ENCODE measurements at places on chromosomes 7 and 10.

GRCh38 chr7:69652947-69653701, 54.8 kb downstream of the AUTS2 start:
- no peak for DNase-seq

DNA sequence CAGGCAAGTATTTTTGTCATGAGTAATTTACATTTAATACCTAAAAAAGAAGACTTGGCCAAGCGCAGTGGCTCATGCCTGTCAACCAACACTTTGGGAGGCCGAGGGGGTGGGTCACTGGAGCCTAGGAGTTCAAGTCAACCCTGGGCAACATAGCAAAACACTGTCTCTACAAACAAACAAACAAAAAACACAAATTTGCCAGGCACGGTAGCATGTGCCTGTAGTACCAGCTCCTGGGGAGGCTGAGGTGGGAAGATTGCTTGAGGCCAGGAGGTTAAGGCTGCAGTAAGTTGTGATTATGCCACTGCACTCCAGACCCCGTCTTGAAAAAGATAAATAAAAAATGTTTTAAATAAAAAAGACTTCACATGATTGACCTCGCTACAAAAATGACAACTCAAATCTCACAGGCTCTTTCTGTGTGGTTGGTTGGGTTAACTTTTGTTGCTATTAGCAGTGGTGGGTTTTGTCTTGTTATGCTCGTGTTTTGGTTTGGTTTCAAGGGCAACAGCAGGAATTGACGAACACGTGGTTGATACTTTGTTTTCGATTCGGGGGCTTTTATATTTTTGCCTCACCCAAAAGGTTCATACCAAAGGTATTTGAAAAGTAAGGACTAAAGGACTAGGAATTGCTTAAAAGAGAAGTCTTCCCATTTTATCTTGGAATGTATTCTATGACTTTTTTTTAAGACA, 227.2 kb upstream of the MKLN1 start:
- no peak for DNase-seq

GRCh38 chr10:18142151-18142550, 1.9 kb downstream of the CACNB2 start:
- no peak for DNase-seq

DNA sequence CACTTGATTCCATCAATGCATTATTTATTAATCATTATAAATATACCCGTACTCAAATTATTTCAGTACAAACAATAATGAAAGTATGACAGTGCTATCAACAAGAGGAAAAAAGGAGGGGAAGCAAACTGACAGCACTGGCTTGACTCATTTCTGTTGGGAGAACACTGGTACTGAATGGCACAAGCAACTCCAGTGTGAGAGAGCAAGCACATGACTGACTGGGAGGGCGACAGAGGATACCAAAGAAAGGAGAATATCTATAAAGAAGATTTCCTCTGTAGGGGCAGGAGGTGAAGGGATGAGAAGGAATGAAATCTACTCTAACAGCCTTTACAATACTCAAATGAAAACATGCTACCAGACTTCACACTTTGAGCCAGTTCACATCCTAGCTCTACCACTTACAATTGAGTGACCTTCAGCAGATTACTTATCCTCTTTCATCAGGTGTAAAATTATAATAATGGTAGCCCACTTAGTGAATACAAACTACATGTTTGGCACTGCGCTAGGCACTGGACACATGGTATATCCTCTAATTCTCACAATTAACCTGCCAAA, 1.5 kb downstream of the USP54 start:
- peak; percentile 89 for DNase-seq

GRCh38 chr10:22253580-22253882, 35.7 kb upstream of the EBLN1 start:
- DNase-seq, result no peak

DNA sequence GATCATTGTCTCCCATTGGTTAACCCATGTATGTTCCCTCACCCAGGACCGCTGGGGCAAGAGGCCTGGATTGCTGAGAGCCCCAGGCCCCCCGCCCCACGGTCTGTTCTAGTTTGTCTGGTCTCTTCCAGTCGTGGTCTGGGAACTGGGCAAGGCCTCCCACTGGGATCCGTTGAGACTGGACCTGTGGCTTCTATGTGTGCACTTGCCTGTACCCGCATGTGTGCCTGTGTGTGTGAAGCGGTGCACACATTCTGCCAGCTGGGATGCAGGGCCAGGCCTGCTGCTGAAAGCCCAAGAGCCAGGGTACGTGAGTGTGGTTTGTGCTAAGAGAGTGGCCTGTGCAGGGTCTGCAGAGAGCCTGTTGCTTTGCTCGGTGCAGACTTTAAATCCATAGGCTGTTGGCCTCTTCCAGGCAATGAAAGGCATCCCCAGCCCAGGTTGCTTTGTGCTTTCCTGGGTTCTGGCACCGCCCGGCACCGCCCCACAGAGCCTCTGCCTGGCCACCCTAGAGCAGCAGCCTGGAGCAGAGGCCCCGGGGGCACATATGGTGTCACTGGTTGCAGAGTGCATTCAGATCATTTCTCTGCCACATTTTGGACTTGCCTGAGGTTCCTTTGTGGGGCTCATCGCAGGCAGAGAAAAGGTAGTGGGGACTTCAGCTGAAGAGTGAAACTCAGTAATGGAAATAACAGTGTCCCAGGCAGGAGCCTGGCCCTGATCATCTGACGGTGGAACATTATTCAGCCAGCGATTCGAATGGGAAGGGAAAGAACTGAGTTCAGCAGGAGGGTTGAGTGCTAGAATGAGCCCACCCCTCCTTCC, 215.5 kb downstream of the GLRX3 start:
- no peak for DNase-seq

DNA sequence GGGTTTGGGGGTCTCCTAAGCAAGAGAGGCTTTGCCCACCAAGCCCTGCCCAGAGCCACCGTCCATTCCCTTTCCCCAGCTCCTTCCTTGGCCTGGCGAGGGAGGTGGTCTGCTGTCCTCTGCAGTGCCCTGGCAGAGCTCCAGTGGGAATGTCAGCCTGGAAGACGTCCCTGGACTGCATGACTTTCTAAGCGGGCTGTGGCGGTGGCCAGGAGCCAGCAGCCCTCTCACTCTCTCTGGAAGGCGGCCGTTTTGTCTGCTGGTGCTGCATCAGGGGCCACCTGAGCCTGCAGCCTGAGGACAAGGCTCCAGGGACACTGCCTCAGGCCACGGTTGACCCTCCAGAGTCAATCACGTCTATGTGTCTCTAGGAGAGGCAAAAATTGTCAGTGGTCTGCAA, 271.0 kb downstream of the SKAP2 start:
- DNase-seq, result no peak

- no peak for DNase-seq
Measured at GRCh38 chr7:27843584-27844305, 103.8 kb downstream of the TAX1BP1 start.

DNA sequence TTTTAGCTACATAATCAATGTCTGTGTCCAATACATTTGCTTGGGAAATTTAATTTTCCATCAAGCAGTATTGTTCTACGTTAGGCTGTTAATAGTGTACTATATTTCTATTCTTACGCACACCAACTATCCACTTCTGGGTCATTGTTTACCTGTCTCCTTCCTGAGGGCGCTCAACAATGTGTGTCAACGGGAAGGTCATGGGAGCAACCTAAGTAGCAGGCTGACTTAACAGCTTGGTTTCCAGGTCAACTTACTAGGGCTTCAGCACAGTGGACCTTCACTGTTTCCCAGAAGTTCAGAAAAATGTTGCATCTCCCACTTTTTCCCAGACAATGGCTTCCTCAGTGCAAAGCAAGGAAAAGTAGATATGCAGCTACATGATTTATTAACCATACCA, 13.7 kb downstream of the THSD7A start:
- no peak for DNase-seq

DNA sequence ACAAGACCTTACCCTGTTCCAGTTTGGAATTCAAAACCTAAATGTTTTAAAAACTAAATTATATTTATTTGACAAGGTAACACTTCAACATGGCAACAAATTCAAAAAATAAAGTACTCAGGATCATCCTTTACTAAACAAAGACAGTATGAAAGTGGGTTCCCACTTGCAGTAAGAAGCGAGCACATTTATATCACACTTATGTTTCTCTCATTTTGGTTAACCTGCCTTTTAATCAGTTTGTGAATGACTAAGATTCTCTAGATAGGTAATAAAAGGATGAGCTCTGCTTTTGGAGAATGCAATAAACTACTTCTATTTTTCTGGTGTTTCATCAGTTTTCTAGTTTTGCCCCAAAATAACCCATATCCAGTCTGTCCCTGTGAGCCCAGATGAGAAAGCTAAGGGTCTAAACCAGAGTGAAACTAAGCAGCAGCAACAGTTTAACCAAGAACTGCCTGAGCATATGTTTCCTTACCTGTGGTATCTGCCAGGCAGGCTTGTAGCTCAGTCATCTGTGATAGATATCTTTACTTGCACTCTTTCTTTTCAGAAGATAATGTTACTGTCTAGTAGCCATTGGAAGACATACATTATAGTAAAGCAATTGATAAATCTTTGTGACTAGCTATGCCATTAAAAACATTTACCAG, 64.1 kb downstream of the ABLIM1 start:
- DNase-seq, result no peak

DNA sequence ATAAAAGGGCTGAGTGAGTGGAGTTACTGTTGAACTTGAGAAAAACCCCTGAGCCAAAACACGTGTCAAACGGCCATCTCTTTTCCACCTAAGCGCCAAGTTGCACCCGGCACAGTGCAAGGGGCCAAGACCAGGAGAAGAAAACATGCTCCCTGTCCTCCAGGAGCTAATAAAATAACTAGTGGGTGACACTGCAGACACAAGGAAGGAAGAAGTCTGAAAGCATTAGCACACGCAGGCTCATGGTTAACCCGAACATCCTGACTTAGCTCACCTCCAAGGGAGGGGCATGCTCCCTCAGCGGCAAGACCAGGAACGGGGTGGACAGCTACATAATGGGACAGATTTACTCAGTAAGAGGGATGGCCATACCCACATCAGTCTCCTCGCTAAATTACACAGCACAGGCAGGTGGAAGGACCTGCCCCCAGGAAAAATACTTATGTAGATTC, 65.0 kb downstream of the PIP4K2A start:
- DNase-seq, result no peak

DNA sequence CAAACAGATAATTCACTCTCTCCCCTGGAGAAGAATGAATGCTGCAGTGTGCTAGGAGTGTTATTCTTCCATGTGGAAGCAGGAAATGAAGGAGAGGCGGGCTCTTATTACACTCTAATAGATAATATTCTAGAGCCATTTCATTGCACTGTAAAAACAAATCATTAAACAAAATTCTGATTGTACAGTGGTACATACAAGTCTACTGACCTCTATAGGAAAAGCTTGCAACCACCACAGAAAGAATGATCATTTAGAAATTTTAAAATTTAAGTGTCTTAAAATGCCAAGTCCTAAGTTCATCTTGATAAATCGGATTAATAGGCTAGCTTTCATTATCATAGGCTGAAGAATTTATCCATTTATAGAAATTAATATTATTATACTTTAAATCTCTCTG, 960.3 kb upstream of the LRRN3 start:
- no peak for DNase-seq

- no peak for DNase-seq
Measured at GRCh38 chr7:150340875-150341262, 560 bp downstream of the RARRES2 start.

- no peak for DNase-seq
Measured at GRCh38 chr7:75965617-75966016, 28.8 kb downstream of the TMEM120A start.

GRCh38 chr7:72405871-72406270, 6.3 kb downstream of the CALN1 start:
- DNase-seq, result no peak

Data from NCI-H226 (cell line).